NCI-H1105 treated with DMSO at 0.1 percent for 48 hours (cell line): ENCODE measurements at places on chromosomes 11 and 22.

- DNase-seq = no peak
These were observed 47.2 kb upstream of the AKIP1 start for GRCh38 chr11:8863838-8864237.

DNA sequence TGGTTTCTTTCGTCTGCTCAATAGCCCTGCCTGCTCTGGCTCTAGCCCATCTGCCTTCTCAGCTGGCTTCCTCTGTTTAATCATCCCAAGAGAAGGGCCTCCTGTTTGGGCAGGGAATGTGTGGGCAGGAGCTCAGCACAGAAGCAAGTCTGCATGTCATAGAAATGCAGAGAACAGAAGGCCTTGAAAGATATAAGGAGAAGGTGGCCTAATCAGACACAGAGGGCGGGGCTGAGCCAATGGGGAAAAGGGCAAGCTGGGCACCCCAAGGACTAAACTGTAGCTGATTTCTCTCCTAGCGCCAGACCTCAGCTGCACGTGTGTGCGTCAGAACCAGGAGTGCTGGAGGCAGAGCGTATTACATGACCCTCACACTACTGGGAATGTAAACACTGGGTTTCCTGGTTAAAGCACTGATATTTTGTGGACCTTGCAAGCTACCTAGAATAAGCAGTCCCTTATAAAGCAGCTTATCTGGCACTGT, 7.6 kb upstream of the CCKBR start:
- no peak for DNase-seq

GRCh38 chr22:26610996-26611395, 6.8 kb downstream of the CRYBB1 start:
- no peak for DNase-seq

DNA sequence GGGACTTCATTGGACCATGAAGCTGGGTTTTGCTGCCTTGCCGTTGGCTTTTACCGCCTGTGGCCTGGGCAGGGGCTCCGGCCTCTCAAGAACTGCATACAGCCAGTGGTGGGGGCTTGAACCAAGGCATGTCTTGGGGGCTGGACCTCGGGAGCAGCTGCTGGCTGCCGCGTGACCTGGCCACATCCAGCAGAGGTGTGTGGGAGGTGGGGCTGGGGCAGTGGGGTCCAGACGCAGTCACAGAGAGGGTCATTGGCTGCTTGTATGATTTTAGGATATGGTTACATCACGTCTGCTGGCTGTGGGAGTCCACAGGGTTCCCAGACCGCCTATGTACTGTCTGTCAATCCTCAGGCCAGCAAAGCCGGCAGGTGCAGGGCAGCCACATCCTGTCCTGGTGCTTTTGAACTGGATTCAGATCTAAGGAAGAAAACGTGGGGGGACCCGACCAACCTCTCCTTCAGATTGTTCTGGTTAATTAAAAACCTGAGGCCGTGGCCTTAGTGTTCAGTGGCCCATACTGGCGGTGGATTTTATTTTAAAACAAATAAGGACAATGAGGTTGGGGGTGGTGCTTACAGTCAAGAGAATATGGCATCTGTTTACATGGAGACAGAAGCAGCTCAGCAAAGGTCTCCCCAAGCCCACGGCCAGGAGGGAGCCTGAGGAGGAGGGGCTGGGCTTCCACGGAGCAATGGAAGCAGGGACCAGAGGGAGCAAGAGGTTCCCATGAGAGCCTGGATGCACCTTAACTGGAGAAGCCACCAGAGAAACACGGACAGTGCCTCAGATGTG, 426.0 kb downstream of the TBC1D22A start:
- DNase-seq = no peak

DNA sequence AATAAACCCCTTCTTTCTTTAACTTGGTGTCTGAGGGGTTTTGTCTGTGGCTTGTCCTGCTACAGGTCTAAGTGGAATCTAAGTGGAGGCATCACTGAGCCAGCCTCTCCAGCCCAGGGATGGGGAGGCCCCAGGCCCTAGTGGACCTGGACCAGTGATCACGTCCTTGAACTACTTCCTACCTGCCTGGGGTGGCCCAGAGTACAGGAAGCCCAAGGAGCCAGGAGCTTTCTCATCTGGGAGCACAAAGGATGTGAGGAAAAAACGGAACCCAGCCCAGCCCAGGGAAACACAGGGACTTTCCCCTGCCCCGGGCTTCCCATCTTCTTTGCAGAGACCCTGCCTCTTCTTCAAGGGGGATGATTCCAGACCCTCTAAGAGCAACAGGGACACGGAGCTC, 3.5 kb upstream of the CD5 start:
- DNase-seq = no peak
